Renal cortex interstitium (tissue), 15 donors: ENCODE measurements at places on chromosomes 6 and 20. TPM values are rescaled to one million over a fixed set of nuclear protein-coding genes. Genes with fewer than 3 reads are reported as not detected.

Gene C20orf144
- polyA plus RNA-seq, result 0.32 TPM

Gene IDH3B
- 127 TPM for polyA plus RNA-seq

Gene PNPLA1
- polyA plus RNA-seq, result 1.7 TPM

Gene ZBTB22
- 19.8 TPM for polyA plus RNA-seq

Gene BPIFB4
- not detected for polyA plus RNA-seq

Gene KCNG1
- 4.5 TPM for polyA plus RNA-seq

Gene NTSR1
- 1.2 TPM for polyA plus RNA-seq

Gene SNAP25
- 6.8 TPM for polyA plus RNA-seq

Gene BPIFA1
- polyA plus RNA-seq, result not detected

Gene RIMS4
- 0.62 TPM for polyA plus RNA-seq

Gene TPBG
- 26.4 TPM for polyA plus RNA-seq

Gene APOM
- 114 TPM for polyA plus RNA-seq

Gene C6orf15
- polyA plus RNA-seq, result not detected

Gene TP53INP2
- 17.4 TPM for polyA plus RNA-seq

Gene DYNLT2
- polyA plus RNA-seq, result 6.1 TPM

Gene LKAAEAR1
- not detected for polyA plus RNA-seq

Gene SPATS1
- not detected for polyA plus RNA-seq

Gene CD40
- polyA plus RNA-seq, result 5.7 TPM

Gene LTV1
- 38.9 TPM for polyA plus RNA-seq

Gene ANKRD66
- polyA plus RNA-seq, result not detected

Gene PTK6
- polyA plus RNA-seq, result 0.82 TPM

Gene BPIFB3
- not detected for polyA plus RNA-seq

Gene ZC2HC1B
- not detected for polyA plus RNA-seq

Gene ZKSCAN8
- polyA plus RNA-seq, result 41.5 TPM

Gene PIGT
- 74.4 TPM for polyA plus RNA-seq

Gene LIN28B
- polyA plus RNA-seq, result 0.30 TPM

Gene PBOV1
- polyA plus RNA-seq, result 0.06 TPM

Gene PSORS1C1
- 0.23 TPM for polyA plus RNA-seq

Gene NUP43
- polyA plus RNA-seq, result 46.7 TPM

Gene FAM8A1
- 48.5 TPM for polyA plus RNA-seq

Gene TMEM200A
- 42.3 TPM for polyA plus RNA-seq

Gene TRMT11
- polyA plus RNA-seq, result 26.3 TPM

Gene SYCP2L
- polyA plus RNA-seq, result 3.7 TPM

Gene MRPS18B
- polyA plus RNA-seq, result 60.6 TPM

Gene KHDC1L
- not detected for polyA plus RNA-seq

Gene ZNF391
- polyA plus RNA-seq, result 15.6 TPM

Gene LY6G6C
- 0.41 TPM for polyA plus RNA-seq

Gene EEF1A1
- 21,809 TPM for polyA plus RNA-seq

Gene SF3B5
- polyA plus RNA-seq, result 137 TPM

Gene TUBB1
- 2.9 TPM for polyA plus RNA-seq

Gene CCDC170
- 3.6 TPM for polyA plus RNA-seq

Gene PLCB1
- polyA plus RNA-seq, result 51.1 TPM

Gene LY86
- polyA plus RNA-seq, result 2.4 TPM

Gene PXDC1
- 19.7 TPM for polyA plus RNA-seq

Gene COX7A2
- polyA plus RNA-seq, result 291 TPM

Gene ALDH8A1
- polyA plus RNA-seq, result 32.3 TPM
